ENCODE measurements at places on chromosomes 7 and 10. TPM values are rescaled to one million over a fixed set of nuclear protein-coding genes. Genes with fewer than 3 reads are reported as not detected.

Gene VSTM2A
- total RNA-seq, result not detected

Gene POMZP3
- 0.97 TPM for total RNA-seq

Gene TRPV6
- not detected for total RNA-seq

Gene AKR1C3
- total RNA-seq, result 47.7 TPM

Gene LRRC72
- not detected for total RNA-seq

Gene PON1
- total RNA-seq, result not detected

Gene TMEM26
- 3.6 TPM for total RNA-seq

Gene AP1S1
- 211 TPM for total RNA-seq

Gene STX1A
- total RNA-seq, result 21.1 TPM

Gene ASB10
- not detected for total RNA-seq

Gene FAM25C
- total RNA-seq, result not detected

Gene LBX1
- total RNA-seq, result not detected

Gene LRRD1
- under 0.01 TPM for total RNA-seq

Gene CHAT
- not detected for total RNA-seq

Gene ZNF425
- total RNA-seq, result 1.2 TPM

Gene VOPP1
- 103 TPM for total RNA-seq

Gene KLHDC10
- 33.0 TPM for total RNA-seq

Gene ZC3HAV1
- total RNA-seq, result 55.2 TPM

Gene TCTN3
- 23.7 TPM for total RNA-seq

Gene NPSR1
- not detected for total RNA-seq

Gene EGR2
- total RNA-seq, result not detected

Gene H2BK1
- not detected for total RNA-seq

Gene CPA1
- not detected for total RNA-seq

Gene PRR15
- 0.15 TPM for total RNA-seq

Gene SPDYE6
- total RNA-seq, result not detected

Gene SERPINE1
- total RNA-seq, result 1,622 TPM

Gene RPA3
- 40.0 TPM for total RNA-seq

Gene CYP3A7
- total RNA-seq, result not detected

Gene OPN1SW
- not detected for total RNA-seq

Gene ARPC1B
- 597 TPM for total RNA-seq

Gene H2AZ2
- 211 TPM for total RNA-seq

Gene WEE2
- not detected for total RNA-seq

Gene PSMA2
- total RNA-seq, result 201 TPM

Gene GIMAP8
- 104 TPM for total RNA-seq

Gene TMEM270
- not detected for total RNA-seq

Gene DENND2A
- 0.30 TPM for total RNA-seq

Gene TRPV5
- not detected for total RNA-seq

Gene ANKRD30A
- not detected for total RNA-seq

Gene HMX3
- not detected for total RNA-seq

Gene AKR1C8
- total RNA-seq, result not detected

Gene IRF5
- 1.7 TPM for total RNA-seq

Gene PTF1A
- total RNA-seq, result not detected
